ENCODE measurements at places on chromosomes 2 and 18.

GRCh38 chr2:79861059-79861374 is 348.2 kb downstream of the CTNNA2 start:
- no peak for DNase-seq

DNA sequence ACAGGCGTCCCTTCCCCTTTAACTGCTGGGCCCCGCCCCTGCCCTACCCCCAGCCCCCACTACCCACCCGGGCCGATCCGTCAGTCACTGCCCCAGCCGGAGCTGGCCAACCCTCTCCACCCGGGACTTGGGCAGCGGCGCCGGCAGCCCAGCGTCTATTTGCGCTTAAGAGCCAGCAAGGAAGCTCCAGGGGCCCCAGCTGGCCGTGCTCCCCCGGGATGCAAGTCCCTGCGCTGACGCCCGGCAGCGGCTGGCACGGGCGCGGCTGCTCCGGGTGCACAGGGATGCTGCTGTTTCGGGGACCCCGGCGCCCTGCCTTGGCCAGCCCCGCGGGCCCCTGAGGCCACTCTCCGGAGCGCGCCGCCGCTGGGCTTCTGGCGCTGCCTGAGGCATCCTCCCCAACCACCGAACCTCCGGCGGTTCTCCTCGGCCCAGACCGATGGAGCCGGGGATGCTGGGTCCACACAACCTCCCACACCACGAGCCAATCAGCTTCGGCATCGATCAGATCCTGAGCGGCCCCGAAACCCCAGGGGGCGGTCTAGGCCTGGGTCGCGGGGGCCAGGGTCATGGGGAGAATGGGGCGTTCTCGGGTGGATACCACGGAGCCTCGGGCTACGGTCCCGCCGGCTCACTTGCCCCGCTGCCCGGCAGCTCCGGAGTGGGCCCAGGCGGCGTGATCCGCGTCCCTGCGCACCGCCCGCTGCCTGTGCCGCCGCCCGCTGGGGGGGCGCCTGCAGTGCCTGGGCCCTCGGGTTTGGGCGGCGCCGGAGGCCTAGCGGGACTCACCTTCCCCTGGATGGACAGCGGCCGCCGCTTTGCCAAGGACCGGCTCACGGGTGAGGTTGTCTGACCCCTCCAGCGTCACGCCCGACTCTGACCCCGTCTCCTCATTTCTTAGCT is at the start of gene TLX2:
TLX2 (plus strand) TSS at position 83 of the 903 bp plus-strand sequence; CDS start at position 440, 357 bp downstream.
- no peak for DNase-seq

- DNase-seq, result no peak
Observed at GRCh38 chr2:167451496-167452289, 563.4 kb downstream of the XIRP2 start.

GRCh38 chr2:173692068-173692467 is 273.1 kb downstream of the SP3 start:
- no peak for DNase-seq

- no peak for DNase-seq
Observed at GRCh38 chr2:49002750-49003149, 151.6 kb downstream of the FSHR start.

- no peak for DNase-seq
Observed at GRCh38 chr2:200658278-200658864, 72.6 kb downstream of the AOX1 start.

- DNase-seq, result no peak
Observed at GRCh38 chr2:180000434-180000833, 6.7 kb downstream of the CWC22 start.

DNA sequence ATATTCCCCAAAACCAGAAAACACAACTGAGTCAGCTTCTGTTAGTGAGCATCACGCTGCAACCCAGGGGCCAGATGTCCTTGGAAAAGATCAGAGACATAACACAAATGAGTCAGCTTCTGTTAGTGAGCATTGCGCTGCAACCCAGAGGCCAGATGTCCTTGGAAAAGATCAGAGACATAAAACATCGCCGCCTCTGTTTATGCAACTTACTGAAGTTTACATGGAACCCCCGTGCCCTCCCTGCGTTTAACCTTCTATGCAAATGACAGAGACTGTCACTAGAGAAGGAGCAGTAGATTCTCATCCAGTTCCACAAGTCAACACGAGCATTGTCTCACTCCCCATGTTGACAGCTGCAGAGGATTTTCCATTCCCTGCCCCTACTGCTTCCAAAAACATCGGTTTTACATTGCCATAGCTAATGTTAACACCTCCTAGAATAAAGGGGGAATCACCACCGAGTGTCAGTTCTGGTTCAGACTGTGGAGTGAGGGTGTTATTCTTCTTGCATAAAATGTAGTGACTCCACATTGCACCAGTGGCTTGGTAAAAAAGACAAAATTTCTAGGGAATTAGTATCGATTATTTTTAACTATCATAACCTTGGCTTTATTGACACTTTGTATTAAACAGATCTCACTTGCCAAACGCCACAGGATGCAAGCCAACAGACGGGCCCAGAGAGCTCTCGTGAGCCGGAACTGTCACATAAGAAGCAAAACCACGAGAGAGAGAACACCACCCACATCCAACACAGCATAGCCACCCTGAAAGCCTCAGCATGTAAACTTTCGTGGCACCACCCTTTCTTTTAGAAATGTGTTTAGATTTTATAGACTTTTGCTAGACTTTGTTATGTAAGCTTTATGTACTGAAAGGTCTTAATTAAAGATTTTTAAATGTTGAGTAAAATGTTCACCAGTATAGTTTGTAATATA is 87.7 kb downstream of the SH3YL1 start:
- DNase-seq, result peak; percentile 50

GRCh38 chr2:128428415-128428814 is 109.7 kb upstream of the HS6ST1 start:
- no peak for DNase-seq

- DNase-seq, result no peak
Observed at GRCh38 chr2:37563375-37564015, 107.9 kb downstream of the CDC42EP3 start.

DNA sequence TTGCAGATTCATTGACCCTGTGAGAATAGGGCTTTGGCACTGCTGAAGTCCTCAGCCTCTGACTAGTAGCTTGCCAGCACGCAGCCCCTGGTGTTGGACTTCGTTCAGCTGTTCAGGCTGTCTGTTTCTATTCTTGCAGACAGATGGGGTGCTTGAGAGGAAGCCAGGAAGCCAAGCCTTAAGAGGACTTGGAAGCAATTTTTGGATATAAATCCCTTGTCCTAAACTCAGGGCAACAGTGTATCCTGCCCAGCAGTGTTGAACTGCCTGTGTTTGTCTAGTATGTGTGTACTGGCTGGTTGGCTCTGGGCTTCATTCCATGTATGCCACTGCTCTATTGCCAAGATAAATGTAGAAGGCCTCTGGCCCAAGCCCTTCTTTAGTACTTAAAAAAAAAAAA is 108.6 kb downstream of the COMMD1 start:
- DNase-seq, result no peak

DNA sequence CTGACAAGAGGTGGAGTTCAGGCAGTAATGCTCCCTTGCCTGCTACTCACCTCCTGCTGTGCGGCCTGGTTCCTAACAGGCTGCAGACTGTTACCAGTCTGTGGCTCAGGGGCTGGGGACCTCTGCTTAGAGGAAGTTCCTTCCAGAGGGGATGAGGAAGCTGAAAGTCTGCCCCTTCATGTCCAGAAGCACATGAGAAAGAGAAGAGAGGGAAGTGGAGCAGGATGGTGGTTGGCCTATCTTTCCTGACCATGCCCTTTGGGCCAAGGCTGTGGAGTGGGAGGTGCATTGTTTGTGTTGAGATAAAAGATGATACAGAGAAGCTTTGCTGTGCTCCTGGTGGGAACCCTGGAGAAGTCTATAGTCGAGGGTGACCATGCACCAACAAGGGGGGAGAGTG is 112.5 kb downstream of the LPIN1 start:
- no peak for DNase-seq

GRCh38 chr2:128041561-128041960 is 13.7 kb upstream of the SAP130 start:
- DNase-seq, result no peak

DNA sequence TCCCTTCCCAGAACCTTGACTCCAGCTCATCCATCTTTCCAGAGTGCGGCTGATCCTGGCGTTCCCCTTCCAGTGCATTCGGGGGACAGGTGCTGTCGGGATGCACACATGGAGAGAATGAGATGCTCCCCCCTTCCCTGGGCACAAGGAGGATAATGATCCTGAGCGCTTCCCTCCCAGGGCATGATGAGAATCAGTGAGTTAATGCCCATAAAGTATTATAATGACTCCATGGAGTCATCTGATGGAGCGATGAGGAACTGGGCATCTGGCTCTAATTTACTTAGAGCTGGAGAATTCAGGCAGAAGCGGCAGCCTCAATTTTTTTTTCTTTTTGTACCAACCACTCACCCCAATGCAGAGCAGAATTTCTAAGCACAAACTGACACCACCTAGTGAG is 79.6 kb upstream of the SKOR2 start:
- DNase-seq, result no peak

GRCh38 chr2:237726401-237726830 is 72.2 kb upstream of the RBM44 start:
- no peak for DNase-seq

DNA sequence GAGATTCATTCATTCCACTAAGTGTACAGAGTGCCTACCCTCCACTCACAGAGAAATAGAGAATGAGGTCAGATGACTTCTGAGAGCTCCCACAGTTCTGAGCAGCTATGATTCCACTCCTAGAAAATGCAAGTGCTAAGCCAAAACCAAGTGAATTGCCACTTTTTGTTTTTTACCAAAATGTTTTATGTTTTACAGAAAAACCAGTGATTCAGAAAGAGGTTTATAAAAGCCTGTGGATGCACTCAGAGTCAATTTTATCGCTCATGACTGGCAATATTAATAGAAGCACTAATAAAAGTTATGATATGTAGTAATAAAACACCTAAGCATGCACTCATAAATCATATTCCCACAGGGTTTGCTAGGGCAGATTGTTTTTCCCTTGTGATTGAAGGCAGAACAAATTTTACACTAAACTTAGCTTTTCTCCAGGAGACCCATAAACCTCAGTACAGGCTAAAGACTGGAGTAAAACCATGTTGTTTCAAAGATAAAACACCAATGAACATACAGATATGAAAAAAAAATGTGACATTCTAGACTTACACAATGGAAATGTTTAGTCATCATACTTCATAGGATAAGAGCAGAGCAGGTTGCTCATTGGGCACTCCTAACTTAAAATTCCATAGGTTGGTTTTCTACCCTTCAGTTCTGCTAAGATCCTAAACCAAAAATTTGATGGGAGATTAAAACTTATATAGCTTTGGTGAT is 67.5 kb downstream of the PDK1 start:
- DNase-seq, result no peak

- no peak for DNase-seq
Observed at GRCh38 chr2:234703258-234703657, 206.4 kb upstream of the ARL4C start.

DNA sequence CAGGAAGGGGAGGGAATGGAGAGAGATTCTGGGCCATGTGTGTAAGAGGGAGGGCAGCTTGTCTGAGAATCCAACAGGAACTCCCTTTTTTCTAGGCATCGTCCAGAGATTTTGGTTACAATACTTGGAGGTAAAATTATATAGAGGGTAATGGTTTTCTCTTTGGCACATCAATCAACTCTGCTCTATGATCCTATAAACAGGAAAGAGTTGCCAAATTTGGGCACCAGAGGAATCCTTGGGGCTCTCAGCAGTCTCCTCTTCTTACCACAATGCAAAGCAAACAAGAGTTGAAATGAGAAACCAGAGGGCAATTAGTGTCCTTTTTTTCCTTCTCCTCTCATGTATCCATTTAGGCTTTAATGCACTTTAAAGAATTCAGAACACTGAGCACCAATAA is 243.4 kb downstream of the SLC8A1 start:
- no peak for DNase-seq

GRCh38 chr2:118973542-118973951 is 31.6 kb downstream of the MARCO start:
- DNase-seq, result no peak

DNA sequence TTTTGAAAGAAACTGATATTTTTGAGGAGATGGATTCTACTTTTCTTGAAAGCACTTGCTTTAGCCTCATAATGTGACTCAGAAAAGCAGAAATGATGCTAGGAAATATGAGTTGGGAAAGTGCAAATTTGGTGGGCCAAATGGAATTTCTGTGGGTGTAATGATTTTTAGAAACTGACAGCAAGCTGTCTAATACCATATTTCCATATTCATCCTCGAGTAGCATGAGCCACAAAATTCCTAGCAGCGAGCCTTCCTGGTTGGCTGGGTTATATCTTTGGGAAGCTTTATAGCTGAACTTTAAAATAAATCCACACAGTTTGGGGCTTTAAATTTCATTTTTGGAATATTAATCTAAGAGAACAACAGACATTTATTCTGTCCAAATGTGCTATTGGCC is 190.0 kb downstream of the DSC3 start:
- no peak for DNase-seq

GRCh38 chr18:77071061-77071460 is 61.5 kb downstream of the MBP start:
- DNase-seq, result no peak

- no peak for DNase-seq
Observed at GRCh38 chr18:68391801-68392200, 323.1 kb downstream of the TMX3 start.

GRCh38 chr2:229779650-229780049 is 65.3 kb upstream of the DNER start:
- no peak for DNase-seq

DNA sequence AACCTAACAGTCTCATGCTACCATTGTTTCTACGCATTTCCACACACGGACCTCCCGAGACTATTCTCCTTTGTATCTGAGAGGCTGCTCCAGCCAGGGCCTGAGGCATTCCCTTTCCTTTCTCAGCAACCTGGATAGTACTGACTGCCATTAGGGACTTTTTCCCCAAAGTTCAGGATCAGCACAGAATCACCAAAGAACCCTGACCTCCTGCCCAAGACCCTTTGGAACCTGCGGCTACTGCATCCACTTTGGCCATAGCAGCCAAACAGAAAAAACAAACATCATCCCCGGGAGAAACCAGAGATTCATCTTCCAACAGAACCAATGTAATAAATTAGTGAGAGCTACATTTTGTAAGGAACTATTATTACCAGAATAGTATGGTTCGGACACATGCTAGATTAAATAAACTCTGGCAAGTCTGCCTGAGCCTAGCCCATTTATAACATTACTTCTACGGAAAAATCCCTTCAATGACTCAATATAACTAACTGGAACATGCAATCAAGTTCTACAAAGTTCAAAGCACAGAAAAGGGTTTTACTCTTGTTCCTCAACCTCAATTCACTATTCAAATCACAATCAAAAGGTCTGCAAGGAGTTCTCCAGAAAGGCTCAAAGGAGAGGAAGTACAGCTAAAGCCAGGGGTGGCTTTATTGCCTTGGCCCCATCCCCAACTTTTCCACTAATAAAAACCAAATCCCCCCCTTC is 51.8 kb downstream of the LPIN2 start:
- DNase-seq, result no peak

DNA sequence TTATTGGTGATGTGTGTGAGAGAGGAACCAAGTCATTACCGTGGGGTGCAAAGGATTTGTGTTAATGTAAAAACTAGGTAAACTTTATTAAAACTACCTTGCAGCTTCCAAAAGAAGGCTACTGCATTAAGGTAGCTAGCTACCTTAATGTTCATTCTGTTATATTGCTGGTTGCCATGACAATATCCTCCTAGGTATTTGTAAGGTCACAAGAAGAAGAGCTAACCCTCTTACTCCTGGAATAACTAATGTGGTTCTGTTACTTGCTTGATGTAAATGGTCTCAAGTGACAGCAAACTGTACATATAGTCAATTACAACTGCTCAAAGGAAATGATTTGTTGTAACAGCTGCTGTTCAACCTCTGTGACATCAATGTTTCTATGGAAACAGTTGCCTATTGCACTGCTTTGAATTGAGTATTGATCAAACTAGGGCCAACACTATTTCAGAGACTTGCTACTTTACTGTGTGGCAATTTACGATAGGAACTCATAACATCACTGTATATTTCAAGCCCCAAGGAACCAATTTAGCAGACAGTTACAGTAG is 319.8 kb upstream of the HNRNPA3 start:
- no peak for DNase-seq
